GM23248 (cell line): ENCODE measurements at places on chromosomes 13 and 19. TPM values are rescaled to one million over a fixed set of nuclear protein-coding genes. Genes with fewer than 3 reads are reported as not detected.

- H3K4me1 ChIP-seq = no peaks in the 10 kb centered on the region
- H3K36me3 ChIP-seq = no peaks in the 10 kb centered on the region
- no peak overlapping the region for H3K4me3 ChIP-seq
- H3K27ac ChIP-seq = no peak overlapping the region
- no peak for DNase-seq
These were observed 10.8 kb downstream of the PRR36 start for GRCh38 chr19:7863157-7863970.

DNA sequence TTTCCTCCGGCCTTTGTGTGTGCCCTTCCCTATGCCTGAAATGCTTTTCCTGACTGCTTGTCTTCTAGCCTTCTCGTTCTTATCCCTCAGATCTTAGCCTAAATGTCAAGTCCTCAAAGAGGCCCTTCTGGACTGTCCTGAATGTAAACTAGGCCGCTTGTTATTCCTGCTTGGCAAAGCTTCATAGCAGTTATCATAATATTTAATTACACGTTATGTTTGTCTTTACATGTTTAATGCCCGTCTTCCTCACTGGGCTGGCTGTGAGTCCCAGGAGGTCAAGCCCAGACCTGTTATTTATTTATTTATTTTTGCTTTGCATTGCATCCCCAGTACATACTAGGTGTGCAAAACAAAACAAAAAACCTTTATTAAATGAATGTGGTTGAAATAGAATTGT, 62.7 kb downstream of the SIPA1L3 start:
- H3K36me3 ChIP-seq = no peaks in the 10 kb centered on the region
- no peak overlapping the region for H3K27ac ChIP-seq
- no peak overlapping the region for H3K4me3 ChIP-seq
- DNase-seq = no peak
- H3K4me1 ChIP-seq = peaks cover 9% of the 10 kb centered on the region

- no peaks in the 10 kb centered on the region for H3K27me3 ChIP-seq
- peak overlapping the region; percentile 52 for H3K4me3 ChIP-seq
- no peaks in the 10 kb centered on the region for H3K36me3 ChIP-seq
- H3K4me1 ChIP-seq = peaks cover 17% of the 10 kb centered on the region
- peak overlapping the region; percentile 78 for H3K27ac ChIP-seq
These were observed 11.4 kb upstream of the USP12 start for GRCh38 chr13:27182844-27183497.

DNA sequence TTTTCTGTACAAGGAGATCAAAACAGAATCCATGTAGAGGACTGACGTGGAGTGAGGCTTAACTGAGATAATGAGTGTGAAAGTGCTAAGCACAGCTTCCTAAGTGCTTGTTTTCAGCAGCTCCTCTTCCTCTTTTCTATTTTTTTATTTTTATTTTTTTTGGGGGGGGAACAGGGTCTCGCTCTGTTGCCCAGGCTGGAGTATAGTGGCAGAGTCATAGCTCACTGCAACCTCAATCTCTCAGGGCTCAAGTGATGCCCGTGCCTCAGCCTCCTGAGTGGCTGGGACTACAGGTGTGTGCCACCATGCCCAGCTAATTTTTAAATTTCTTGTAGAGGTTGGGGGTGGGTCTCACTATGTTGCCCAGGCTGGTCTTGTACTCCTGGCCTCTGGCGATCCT, 5.6 kb upstream of the FOSB start:
- no peak for DNase-seq
- no peak overlapping the region for H3K27ac ChIP-seq
- no peaks in the 10 kb centered on the region for H3K4me1 ChIP-seq
- no peaks in the 10 kb centered on the region for H3K27me3 ChIP-seq
- no peak overlapping the region for H3K4me3 ChIP-seq
- H3K36me3 ChIP-seq = no peaks in the 10 kb centered on the region

DNA sequence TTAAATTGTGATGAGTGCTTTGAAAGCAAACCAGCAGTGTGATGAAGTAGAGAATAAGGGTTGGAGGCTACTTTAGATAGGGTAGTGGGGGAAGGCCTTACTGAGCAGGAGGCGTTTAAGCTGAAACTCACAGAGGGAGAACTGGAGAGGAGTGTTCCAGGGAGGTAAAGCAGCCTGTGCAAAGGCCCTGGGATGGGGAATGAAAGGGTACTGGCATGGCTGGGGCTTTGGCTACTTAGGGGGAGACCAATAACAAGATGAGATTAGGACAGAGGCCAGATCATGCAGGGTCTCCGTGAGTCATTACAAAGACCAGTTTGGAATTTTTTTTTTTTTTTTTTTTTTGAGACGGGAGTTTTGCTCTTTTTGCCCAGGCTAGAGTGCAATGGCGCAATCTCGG, 1.1 kb downstream of the PPP5C start:
- no peaks in the 10 kb centered on the region for H3K36me3 ChIP-seq
- no peaks in the 10 kb centered on the region for H3K27me3 ChIP-seq
- no peak overlapping the region for H3K27ac ChIP-seq
- peak overlapping the region; percentile 98 for H3K4me3 ChIP-seq

DNA sequence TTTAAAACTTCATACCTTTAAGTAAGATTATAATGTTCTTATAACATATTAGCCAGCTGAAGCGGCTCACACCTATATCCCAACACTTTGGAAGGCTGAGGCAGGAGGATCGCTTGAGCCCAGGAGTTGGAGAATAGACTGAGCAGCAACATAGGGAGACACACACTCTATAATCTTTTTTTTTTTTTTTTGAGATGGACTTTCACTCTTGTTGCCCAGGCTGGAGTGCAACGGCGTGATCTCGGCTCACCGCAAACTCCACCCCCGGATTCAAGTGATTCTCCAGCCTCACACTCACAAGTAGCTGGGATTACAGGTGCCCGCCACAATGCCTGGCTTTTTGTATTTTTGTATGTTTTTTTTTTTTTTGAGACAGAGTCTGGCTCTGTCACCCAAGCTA, 37.3 kb downstream of the SPRYD7 start:
- no peak overlapping the region for H3K27ac ChIP-seq
- no peaks in the 10 kb centered on the region for H3K36me3 ChIP-seq
- H3K4me3 ChIP-seq = no peak overlapping the region
- no peak for DNase-seq
- no peaks in the 10 kb centered on the region for H3K4me1 ChIP-seq

DNA sequence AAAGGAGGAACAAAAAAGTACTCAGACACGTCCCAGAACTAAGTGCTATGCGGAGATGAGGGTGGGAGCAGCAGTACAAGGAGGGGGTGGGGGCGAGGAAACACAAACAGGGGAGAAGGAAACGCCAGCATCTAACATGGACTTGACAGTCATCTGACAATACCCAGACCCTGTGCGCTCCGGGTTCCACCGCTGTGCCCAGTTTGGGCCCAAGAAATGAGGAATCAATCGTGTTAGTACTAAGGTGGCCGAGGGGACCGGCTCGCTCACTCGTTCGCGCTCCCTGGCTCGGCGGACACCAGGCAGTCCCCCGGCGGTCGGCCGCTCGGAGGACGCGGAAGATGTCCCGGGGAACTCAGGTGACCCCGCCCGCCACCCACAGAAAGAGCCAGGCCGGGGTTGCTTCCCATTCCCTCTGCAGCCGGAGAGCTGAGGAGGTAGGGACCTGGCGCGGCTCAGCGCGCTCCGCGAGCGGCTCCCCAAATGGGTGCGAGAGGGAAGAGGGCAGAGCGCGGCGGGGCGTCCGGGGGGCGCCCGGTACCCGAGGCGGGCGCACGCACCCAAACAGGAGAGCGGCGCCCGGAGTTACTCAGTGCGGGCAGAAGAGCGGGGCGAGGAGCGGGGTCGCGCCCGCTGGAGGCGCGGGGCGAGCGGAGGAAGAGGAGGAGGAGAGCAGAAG, 616 bp downstream of the TSHZ3 start:
- peaks cover 14% of the 10 kb centered on the region for H3K4me1 ChIP-seq
- peak overlapping the region; percentile 98 for H3K4me3 ChIP-seq
- DNase-seq = peak; percentile 65
- H3K36me3 ChIP-seq = peaks cover 6% of the 10 kb centered on the region; the same call in 1 of the 2 replicates
- H3K27me3 ChIP-seq = no peaks in the 10 kb centered on the region

GRCh38 chr19:10661946-10662345, 7.8 kb downstream of the ILF3 start:
- H3K4me1 ChIP-seq = peaks cover 21% of the 10 kb centered on the region
- H3K27ac ChIP-seq = peak overlapping the region; percentile 62
- no peak for DNase-seq
- no peaks in the 10 kb centered on the region for H3K27me3 ChIP-seq
- H3K36me3 ChIP-seq = 0 out of 2 replicates have a peak, but pooled peaks cover 3% of the 10 kb centered on the region

GRCh38 chr13:100211016-100211710, 122.3 kb downstream of the PCCA start:
- no peaks in the 10 kb centered on the region for H3K36me3 ChIP-seq
- no peak overlapping the region for H3K4me3 ChIP-seq
- peaks cover 46% of the 10 kb centered on the region for H3K4me1 ChIP-seq
- DNase-seq = peak; percentile 35

DNA sequence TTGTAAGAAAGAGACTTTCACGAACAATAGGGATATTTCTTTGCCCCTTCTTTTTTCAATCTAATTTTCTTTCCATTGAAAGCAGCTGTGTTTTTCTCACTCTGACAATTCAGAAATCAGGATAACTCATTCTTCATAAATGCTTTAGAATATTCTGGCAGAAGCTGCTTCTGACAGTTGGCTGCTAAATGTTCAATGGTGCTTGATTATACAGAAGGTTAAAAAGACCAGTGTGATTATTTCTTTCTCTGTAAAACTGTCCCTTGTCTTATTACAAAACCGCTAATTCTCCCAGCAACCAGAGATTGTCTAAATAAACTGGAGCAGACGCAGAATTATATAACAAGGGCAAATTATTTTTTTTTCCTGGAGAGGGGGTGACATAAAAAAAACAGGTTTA, 394.4 kb downstream of the SPRY2 start:
- H3K27me3 ChIP-seq = no peaks in the 10 kb centered on the region
- no peaks in the 10 kb centered on the region for H3K36me3 ChIP-seq
- DNase-seq = no peak
- no peak overlapping the region for H3K27ac ChIP-seq
- no peak overlapping the region for H3K4me3 ChIP-seq
- H3K4me1 ChIP-seq = 0 out of 2 replicates have a peak, but pooled peaks cover 3% of the 10 kb centered on the region

DNA sequence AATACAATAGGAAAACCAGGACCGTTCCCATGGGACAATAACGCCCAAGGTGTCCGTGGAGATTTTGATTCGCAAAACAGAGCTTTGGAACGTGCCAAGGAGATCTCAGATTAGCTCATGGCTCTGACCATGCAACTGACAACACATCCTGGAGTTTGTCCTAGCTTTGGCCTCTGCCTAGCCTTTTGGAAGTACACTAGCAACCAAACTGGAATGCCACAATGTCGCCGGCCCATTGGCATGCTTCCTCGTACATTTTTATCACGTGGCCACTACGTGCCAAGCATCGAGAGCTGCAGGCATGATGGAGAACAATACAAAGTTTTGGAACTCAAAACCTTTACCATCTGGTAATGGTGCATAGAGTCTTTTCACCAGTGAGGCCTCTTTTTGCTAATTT, 256.5 kb downstream of the DCLK1 start:
- no peak overlapping the region for H3K4me3 ChIP-seq
- no peaks in the 10 kb centered on the region for H3K27me3 ChIP-seq
- H3K36me3 ChIP-seq = no peaks in the 10 kb centered on the region
- no peak for DNase-seq
- no peaks in the 10 kb centered on the region for H3K4me1 ChIP-seq
- no peak overlapping the region for H3K27ac ChIP-seq

DNA sequence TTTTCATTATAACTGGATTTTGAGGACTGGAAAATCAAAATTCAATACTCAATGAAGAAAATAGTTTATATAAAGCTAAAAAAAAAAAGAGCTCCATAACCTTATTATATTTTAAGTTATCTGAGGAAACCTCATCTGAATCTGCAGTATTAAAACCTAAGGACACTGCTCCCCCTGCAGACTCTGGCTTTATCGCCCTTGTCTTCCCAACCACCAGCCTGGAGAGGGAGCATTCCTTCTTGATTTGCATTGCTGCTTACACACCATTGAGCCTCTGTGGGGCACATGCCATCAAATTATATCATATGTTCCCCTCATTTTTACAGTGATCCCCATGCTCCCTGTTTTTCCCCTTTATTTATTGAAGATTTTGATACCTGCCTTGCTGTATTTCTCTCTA, 871.4 kb upstream of the GPC6 start:
- H3K4me3 ChIP-seq = no peak overlapping the region
- no peaks in the 10 kb centered on the region for H3K27me3 ChIP-seq
- no peaks in the 10 kb centered on the region for H3K36me3 ChIP-seq

- H3K27me3 ChIP-seq = peaks cover 47% of the 10 kb centered on the region
- H3K4me1 ChIP-seq = no peaks in the 10 kb centered on the region; the same call in 1 of the 2 replicates
- DNase-seq = no peak
- no peaks in the 10 kb centered on the region for H3K36me3 ChIP-seq
These were observed at the start of gene NCCRP1 for GRCh38 chr19:39196860-39197562. NCCRP1 (plus strand) TSS chr19:39196964; CDS start chr19:39196983, 19 bp downstream.

- H3K27ac ChIP-seq = no peak overlapping the region
- no peak for DNase-seq
- no peak overlapping the region for H3K4me3 ChIP-seq
- H3K4me1 ChIP-seq = no peaks in the 10 kb centered on the region
These were observed 21.7 kb upstream of the MAB21L1 start for GRCh38 chr13:35498231-35498630.

GRCh38 chr13:77779552-77780272, 82.2 kb downstream of the SLAIN1 start:
- no peaks in the 10 kb centered on the region for H3K4me1 ChIP-seq
- peak; percentile 76 for DNase-seq
- H3K27me3 ChIP-seq = no peaks in the 10 kb centered on the region; the same call in 1 of the 2 replicates
- H3K4me3 ChIP-seq = no peak overlapping the region
- no peak overlapping the region for H3K27ac ChIP-seq

DNA sequence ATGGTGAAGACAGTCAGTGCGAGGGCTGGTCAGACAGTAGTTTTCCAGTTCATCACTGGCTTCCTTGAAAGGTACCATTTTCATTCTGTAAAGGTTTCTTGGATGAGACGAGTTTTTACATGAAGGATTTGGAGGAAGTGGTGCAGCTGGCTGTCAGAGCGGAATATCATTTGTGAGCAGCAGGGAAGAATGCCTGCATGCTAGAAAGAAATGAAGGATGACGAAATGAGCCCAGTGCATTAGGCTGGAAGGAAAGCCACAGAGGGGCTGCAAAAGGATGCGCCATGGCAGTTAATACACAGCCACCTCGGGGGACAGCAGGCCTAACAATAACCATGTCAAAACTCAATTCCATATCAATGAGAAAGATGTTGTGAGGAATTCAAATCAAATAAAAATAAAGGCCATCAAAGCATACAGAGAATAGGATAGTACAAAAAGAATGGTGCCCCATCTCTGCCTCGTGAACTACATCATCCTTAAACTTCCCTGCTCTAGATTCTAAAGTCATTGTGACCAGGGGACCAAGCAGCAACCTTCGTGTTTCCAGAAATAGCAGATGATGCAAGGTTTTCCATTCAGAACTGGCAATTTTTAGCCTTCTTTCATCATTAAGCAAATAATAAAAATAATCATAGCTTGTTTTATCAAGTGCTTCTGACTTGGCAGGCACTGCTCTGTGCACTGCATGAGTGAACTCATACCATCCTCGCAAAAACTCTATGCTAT, 504.2 kb downstream of the RFC3 start:
- H3K36me3 ChIP-seq = no peaks in the 10 kb centered on the region
- no peaks in the 10 kb centered on the region for H3K4me1 ChIP-seq
- H3K27me3 ChIP-seq = no peaks in the 10 kb centered on the region
- DNase-seq = no peak
- no peak overlapping the region for H3K4me3 ChIP-seq

ZSCAN4 gene
- not detected in 2 replicates for total RNA-seq

IGSF23 gene
- not detected in 2 replicates for total RNA-seq

CACNA1A gene
- total RNA-seq = 8.5 and 8.6 TPM in 2 replicates

TEX26 gene
- 0.22 TPM in 1 of 2 replicates, not detected in the other for total RNA-seq

RSPH6A gene
- not detected in 2 replicates for total RNA-seq

CRX gene
- not detected in 2 replicates for total RNA-seq
